Jurkat, Clone E6-1 (cell line): ENCODE measurements at places on chromosomes 5 and 9.

- DNase-seq, result no peak
Measured at GRCh38 chr9:88056876-88057275, 81.4 kb downstream of the SPATA31C2 start.

- DNase-seq, result no peak
Measured at GRCh38 chr5:73022471-73023169, 66.8 kb downstream of the FCHO2 start.

DNA sequence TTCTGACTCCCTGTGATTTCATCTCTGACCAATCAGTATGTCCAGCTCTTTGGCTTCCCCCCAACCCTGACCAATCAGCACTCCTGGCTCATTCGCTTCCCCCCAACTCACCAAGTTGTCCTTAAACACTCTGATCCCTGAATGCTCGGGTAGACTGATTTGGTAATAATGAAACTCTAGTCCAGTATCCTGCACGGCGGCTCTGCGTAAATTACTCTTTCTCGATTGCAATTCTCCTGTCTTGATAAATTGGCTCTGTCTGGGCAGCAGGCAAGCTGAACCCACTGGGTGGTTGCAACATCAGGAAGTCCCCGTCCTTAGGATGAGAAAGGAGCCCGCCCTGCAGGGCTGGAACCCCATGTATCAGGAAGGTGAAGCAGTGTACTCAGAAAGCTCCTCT lies 10.4 kb downstream of the FCN2 start:
- DNase-seq, result no peak

GRCh38 chr9:129021091-129021490 lies 7.0 kb downstream of the SH3GLB2 start:
- DNase-seq, result no peak

DNA sequence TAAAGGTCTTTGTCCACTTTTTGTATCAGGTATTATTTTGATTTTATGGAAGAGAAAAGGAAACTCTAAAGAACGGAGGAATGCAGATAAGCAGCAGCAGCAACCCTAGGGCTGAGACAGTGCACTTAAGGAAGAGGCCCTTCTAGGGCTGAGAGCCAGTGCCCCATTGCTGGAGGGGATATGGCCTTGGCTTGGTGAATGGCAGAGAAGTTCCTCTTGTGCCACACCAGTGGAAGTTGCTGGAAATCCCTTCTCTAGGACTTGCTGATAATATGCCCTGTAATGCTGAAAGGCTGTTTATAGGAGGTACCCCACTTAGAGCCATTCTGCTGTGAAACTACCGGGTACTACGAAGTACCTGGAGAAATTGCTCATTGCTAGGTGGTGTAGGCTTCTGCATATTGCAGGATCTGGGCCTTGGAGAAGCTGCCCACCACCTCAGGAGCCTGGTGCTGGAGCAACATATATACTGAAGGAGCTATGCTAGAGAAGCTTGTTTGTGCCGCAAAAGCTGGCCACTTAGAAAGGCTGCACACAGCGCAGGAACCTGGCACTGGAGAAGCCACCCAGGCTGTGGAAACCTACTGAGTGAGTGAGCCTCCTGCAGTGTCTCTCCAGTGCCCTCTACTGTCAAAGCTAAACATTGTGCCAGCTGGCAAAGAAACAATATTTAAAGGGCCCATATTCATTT lies 9.6 kb upstream of the UBTD2 start:
- peak; percentile 61 for DNase-seq
